Occipital lobe (tissue), 3 donors: ENCODE measurements at places on chromosomes 13 and 19. TPM values are rescaled to one million over a fixed set of nuclear protein-coding genes. Genes with fewer than 3 reads are reported as not detected.

Gene QPCTL
- 8.0 TPM for total RNA-seq

Gene TSSK6
- total RNA-seq: 1.2 TPM

Gene TEX29
- total RNA-seq: not detected

Gene FRY
- 75.6 TPM for total RNA-seq

Gene GFY
- not detected for total RNA-seq

Gene BICRA
- total RNA-seq: 9.8 TPM

Gene DPF1
- total RNA-seq: 37.4 TPM

Gene NCR1
- not detected for total RNA-seq

Gene ITM2B
- 135 TPM for total RNA-seq

Gene CAPN12
- total RNA-seq: not detected

Gene PSG3
- not detected for total RNA-seq

Gene ELL
- 6.6 TPM for total RNA-seq

Gene PEG3
- total RNA-seq: 62.5 TPM

Gene CEACAM5
- total RNA-seq: not detected

Gene RNF17
- not detected for total RNA-seq

Gene ZNF607
- total RNA-seq: 25.9 TPM

Gene GPC6
- 9.8 TPM for total RNA-seq

Gene SCEL
- total RNA-seq: 0.31 TPM

Gene MBD3
- 54.7 TPM for total RNA-seq

Gene PABPC3
- total RNA-seq: not detected

Gene COL4A2
- 56.8 TPM for total RNA-seq

Gene THSD8
- total RNA-seq: 0.62 TPM

Gene SRRM5
- not detected for total RNA-seq

Gene CDX2
- total RNA-seq: not detected

Gene GSX1
- not detected for total RNA-seq

Gene CEACAM3
- total RNA-seq: not detected

Gene C19orf73
- 0.47 TPM for total RNA-seq

Gene SERPINE3
- total RNA-seq: 0.16 TPM

Gene IZUMO2
- not detected for total RNA-seq

Gene ZNF225
- total RNA-seq: 13.1 TPM

Gene ARRDC5
- not detected for total RNA-seq

Gene KCNN4
- total RNA-seq: 0.16 TPM

Gene PRODH2
- not detected for total RNA-seq

Gene GPC5
- 8.6 TPM for total RNA-seq

Gene MEIS3
- 74.6 TPM for total RNA-seq

Gene TNNT1
- not detected for total RNA-seq

Gene ATP7B
- total RNA-seq: 11.1 TPM

Gene S1PR4
- total RNA-seq: 0.16 TPM

Gene ADAMTSL5
- total RNA-seq: not detected

Gene KIR2DL3
- not detected for total RNA-seq

Gene FCER2
- not detected for total RNA-seq

Gene ZFP28
- total RNA-seq: 45.4 TPM

Gene BRD4
- 9.5 TPM for total RNA-seq

Gene ABHD8
- 20.6 TPM for total RNA-seq

Gene SIAH3
- 9.8 TPM for total RNA-seq

Gene GPI
- 103 TPM for total RNA-seq

Gene C1QTNF9B
- total RNA-seq: not detected

Gene PIH1D1
- total RNA-seq: 58.0 TPM

Gene ZNF331
- total RNA-seq: 18.2 TPM

Gene DLEU7
- total RNA-seq: 24.0 TPM

Gene RFPL4AL1
- not detected for total RNA-seq

Gene EID2B
- 18.9 TPM for total RNA-seq

Gene DMAC2
- total RNA-seq: 14.5 TPM

Gene TTC9B
- total RNA-seq: 59.0 TPM

Gene IL12RB1
- 0.47 TPM for total RNA-seq
